ENCODE measurements at places on chromosomes 7 and 10.

DNA sequence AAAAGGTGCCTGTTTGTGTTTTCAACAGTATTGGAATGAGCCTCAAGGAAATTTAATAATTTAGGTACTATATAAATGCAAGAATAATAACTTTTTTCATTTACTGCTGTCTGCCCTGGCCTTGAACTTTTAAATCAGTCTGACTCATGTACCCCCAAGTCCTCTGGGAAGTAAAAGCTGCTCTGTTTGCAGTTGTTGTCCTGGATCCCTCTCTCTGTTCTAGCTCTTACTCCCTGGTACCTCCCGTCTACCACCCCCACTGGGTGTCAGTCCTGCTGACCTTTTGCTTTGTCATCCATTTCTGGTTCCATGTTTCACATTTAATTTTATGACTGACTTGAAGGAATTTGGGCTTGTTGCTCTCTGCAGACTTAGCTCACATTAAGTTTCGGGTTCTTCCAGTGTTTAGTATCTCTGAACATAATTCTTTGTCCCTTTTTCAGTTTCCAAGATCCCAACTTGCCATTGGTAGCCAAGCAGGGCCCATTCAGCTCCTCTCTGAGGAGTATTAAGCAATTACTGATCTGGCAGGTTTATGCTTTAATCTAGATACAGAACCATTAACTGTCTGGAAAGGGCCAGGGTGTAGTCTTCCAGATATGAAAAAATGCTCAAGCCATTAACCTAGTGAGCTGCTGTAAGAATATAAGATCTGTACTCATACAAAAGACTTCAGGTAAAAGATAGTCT is 208.7 kb upstream of the FAM3C start:
- no peak for DNase-seq

GRCh38 chr7:44771358-44771757 is 22.7 kb downstream of the ZMIZ2 start:
- DNase-seq: no peak

DNA sequence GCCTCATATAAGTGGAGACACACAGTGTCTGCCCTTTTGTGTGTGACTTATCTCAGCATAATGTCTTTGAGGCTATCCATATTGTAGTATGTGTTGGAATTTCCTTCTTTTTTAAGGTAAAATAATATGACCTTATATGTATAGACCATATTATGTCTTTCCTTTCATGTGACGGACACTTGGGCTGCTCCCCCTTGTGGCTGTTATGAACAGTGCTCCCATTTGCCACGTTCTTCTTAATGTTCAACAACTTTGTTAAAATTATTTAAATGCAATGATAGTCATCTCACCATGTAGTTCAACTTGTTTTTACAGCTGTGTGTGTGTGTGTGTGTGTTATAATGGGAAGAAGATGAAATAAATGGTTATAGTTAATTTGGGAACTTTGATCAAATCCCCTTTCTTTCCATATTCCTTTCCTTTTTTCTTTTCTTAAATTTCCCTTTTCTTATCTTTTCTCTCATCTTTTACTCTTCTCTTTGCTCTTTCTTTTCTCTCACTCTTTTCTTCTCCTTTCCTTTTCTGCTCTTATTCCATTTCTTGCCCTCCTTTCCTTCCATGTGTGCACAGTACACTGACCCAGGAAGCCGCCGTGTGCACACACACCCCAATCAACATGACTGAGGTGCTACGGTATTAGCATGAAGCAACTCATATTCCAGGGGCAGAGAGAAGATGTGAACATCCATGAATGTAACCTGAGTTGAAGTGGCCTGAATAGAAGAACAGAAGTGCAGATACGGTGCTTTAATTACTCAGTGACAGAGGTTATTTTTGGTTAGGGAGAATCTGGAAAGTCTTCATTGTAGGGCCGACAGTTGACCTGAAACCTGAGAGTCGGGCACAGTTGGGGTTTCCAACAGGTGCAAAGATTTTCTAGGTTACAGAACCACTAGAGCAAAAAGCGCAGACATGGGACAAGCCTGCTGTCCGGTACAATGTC is 596.6 kb downstream of the SDK1 start:
- peak; percentile 58 for DNase-seq

DNA sequence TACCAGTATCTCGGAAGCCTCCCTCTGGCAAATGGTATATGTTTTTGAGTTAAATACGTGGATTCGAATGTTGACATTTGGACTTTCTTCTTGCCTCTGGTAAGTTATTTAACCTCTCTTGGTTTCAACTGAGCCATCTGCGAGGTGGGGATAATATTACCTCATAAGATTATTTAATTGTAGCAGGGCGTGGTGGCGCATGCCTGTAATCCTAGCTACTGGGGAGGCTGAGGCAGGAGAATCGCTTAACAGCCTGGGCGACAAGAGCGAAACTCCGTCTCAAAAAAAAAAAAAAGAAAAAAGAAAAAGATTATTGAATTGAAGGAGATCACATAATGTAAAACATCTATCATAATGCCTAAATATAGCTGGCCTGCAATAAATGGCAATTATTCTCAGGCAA is 396 bp upstream of the TAF5 start:
- no peak for DNase-seq

- no peak for DNase-seq
Measured at GRCh38 chr10:101099901-101100300, 31.2 kb upstream of the TLX1 start.

DNA sequence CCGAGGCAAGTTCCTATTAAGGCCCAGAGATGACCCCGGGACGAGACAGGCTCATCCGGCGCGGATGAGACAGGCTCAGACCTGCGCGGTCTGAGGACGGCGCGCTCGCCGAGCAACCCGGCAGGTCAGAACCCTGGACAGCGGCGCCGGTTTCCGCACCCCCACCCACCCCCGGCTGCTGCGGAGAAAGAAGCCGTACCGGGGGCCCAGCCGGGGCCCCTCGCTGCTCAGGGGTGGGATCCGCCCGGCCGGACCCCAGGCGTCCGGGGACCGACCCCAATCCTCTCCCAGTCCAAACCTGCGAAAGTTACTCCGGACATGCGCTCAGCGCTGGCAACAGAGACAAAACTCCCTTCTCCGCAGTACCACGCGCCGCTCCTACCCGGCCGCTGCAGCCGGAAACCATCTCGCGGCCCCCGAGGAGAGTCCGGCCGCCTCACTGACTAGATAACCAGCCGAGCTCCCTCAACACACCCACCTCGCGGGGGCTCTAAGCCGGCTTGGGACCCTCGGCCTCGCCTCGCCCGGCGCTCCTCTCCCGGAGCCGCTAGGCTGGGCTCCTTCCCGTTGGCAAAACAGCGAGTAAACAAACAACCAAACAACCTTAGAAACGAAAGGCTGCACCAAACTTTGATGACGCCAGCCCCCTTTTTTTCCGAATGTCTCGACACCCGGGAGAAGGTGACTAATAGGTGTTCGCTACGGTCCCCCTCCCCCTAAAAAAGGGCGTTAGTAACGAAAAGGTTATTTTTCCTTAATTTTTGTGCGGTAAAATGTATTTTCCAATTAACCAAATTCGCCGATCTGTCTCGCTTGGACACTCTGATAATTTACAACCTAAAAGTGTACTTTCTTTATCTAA is 2.3 kb upstream of the DRGX start:
- DNase-seq: peak; percentile 71

DNA sequence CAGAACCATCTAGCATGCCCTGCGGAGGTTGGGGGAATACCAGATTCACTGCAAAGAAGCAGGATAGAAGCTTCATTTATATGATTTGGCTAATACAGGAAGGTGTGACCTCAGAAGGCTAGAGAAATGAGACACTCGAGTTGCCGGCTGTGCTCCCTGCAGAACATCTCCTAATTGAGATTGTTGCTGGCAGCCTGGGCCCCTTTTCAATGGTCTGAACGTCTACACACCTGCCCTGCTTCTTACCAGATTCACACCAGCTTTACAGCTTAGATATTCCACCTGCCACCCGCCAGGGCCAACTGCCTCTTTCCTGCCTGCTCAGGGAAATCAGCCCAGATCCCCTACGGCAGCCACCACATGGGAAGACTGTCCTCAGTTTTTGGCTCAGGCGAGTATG is 475.3 kb upstream of the AUTS2 start:
- no peak for DNase-seq

DNA sequence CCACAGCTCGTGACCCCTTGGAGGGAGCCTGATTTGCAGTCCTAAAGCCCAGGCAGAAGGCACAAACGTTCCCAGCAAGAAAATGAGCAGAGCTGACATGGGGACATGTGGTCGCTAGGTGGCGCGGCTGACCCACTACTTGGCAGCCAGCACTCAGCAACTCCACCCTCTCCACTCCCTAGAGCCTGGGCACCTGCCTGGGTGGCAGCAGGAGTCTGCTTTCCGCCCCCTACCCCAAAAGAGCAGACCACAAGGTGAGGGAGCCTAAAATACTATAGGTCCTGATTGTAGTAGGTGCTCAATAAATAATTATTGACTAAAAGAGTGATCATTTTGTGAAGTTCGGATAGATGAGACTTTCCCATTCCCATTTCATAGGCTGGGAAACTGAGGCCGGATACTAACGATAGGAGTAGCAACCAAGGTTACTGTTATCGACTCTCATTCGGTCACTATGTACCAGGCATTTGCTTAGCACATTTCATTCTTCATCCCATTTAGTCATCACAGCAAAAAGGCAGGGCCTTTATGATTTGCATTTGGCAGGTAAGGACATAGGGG is 57.4 kb downstream of the NEUROG3 start:
- DNase-seq: peak; percentile 85

DNA sequence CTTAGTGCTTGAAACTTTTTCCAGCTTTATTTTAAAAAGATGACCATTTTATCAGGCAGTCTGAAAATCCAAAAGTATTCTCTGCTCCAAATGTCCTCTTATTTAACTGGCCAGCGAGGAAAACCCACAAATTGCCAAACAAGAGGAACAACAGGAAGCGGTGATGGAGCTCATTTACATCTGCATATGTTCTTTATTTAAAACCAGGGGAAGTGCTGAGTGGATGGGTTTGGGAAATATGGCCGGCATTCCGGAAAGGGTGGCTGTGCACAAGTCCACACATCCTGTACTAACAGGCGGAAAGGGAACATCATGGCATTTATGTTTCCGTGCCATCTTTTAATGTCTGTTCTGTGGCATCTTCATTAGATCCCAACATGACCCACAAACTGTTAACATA is 974.5 kb downstream of the LRMDA start:
- DNase-seq: no peak

DNA sequence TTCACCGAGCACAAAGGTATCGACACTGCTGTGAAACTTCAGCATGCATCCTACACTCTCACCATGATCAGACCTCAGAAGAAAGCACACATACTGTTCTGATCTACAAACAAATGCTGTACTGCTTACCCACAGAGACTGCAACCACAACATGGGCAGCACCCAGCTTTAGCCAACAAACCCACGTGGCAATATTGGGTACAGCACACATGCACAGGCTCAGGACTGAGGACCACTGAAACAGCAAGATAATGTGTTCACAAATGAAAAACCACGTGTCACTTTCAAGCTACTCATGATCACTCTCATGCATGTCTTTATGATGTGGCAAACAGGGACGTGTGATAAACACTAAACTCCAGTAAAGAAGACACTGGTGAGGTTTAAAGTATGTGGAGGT is 119.3 kb upstream of the PTN start:
- DNase-seq: no peak

GRCh38 chr10:11430421-11431215 is 180.8 kb downstream of the USP6NL start:
- no peak for DNase-seq

GRCh38 chr10:5583525-5584175 is 58.9 kb downstream of the CALML3 start:
- no peak for DNase-seq

GRCh38 chr10:98460837-98461499 is 14.2 kb upstream of the HPS1 start:
- DNase-seq: no peak

DNA sequence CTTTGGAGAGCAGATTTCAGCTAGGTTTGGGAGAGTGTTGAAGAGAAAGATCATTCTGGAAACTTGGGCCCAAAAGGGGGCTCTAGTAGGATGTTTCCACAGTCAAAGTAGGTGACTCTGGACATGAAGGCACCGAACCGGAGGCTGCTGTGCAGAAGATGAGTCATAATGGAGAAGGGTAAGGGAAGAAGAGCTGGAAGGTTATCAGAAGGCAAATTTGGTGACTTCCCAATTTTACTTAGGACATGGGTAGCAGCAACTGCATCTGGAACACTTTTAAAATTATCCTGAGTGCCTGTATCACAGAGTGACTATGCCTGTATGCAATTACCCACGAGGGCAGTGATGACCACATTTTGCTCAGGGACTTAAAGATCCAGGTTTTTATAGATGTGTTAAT is 38.8 kb downstream of the PIK3AP1 start:
- no peak for DNase-seq

DNA sequence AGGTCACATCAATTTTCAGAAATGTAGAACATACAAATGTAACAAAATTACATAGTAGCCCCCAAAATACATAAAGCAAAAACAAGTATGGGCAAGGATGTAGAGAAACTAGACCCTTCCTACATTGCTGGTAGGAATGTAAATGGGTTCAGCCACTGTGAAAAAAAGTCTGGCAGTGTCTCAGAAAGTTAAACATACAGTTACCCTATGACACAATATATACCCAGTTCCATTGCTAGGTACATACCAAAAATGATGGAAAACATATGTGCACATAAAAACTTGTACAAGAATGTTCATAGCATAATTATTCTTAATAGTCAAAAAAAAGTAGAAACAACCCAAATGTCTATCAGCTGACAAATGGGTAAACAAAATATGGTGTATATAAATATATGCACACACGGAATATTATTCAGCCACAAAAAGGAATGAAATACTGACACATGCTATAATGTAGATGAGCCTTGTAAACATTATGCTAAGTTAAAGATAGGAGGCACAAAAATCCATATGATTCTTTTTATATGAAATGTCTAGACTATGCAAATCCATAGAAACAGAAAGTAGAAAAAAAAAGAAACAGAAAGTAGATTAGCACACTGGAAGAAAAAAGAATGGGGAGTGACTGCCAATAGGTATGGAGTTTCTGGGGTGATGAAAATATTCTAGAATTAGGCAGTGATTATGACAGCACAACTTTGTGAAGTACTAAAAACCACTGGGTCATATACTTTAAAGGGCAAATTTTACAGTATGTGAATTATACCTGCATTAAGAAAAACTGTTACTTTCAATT is 13.5 kb downstream of the HERPUD2 start:
- DNase-seq: no peak

GRCh38 chr10:131804551-131805295 is 96.1 kb upstream of the PPP2R2D start:
- no peak for DNase-seq

DNA sequence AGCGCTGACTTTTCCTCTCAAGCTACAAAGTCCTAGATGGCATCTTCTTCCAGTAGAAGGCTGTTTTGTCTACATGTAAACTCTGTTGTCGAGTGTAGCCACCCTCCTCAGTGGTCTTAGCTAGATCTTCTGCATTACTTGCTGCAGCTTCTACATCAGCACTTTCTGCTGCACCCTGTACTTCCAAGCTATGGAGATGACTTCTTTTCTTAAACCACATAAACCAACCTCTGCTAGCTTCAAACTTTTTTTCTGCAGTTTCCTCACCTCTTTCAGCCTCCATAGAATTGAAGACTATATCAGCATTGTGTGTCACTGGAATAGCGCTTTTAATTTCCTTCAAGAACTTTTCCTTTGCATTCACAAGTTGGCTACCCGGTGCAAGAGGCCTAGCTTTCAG is 87.8 kb downstream of the LANCL2 start:
- DNase-seq: no peak

Measured in stimulated activated CD4-positive, alpha-beta T cell treated with anti-CD3 and anti-CD28 coated beads, Interleukin-2, amount 100 ng/mL, for 24 hours (primary cell).